ENCODE measurements at places on chromosomes 5 and 9.

- DNase-seq: no peak
These were observed 129.2 kb upstream of the POU5F2 start for GRCh38 chr5:93870649-93871048.

- no peak for DNase-seq
These were observed 21.0 kb downstream of the TSC1 start for GRCh38 chr9:132923346-132923902.

GRCh38 chr5:3612591-3613042, 17.0 kb downstream of the IRX1 start:
- no peak for DNase-seq

DNA sequence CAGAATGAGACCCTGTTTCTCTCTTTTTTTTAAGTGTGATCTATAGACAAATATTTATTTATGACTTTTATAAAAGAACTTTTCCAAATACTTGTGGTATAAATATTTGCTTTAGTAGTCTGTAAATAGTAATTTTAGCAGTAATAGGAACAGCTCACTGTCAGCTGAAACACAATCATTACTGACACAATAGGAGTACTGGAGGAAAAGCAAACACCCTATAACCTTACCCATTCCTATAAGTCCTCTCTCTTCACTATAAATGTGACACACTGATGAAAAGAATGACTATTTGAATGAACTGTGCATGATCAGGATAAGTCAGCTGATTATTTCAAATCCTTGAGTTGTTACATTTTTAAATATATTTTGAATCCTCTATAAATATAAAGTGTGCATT, 72.4 kb downstream of the CDH12 start:
- DNase-seq: no peak

- no peak for DNase-seq
These were observed 265.0 kb upstream of the IRX4 start for GRCh38 chr5:2147504-2148311.

- DNase-seq: peak; percentile 67
These were observed 51.4 kb downstream of the PFDN1 start for GRCh38 chr5:140251527-140251973.

Measured in stimulated activated CD4-positive, alpha-beta T cell treated with anti-CD3 and anti-CD28 coated beads, Interleukin-15, amount 100 ng/mL, for 48 hours (primary cell).